CD4-positive, alpha-beta T cell treated with Interleukin-1 beta for 1 hour (primary cell): ENCODE measurements at places on chromosomes 7 and 10.

GRCh38 chr7:29853072-29853471, 46.8 kb downstream of the WIPF3 start:
- no peak for DNase-seq

GRCh38 chr10:103451831-103452505, at the start of gene CALHM2:
TSS of gene CALHM2 (minus strand) at chr10:103452370. CDS start at chr10:103449941, 2,429 bp downstream.
- peak; percentile 45 for DNase-seq

GRCh38 chr7:137731436-137731835, 115.3 kb downstream of the DGKI start:
- DNase-seq: no peak

- no peak for DNase-seq
Measured at GRCh38 chr10:129049501-129049900, 417.5 kb upstream of the MGMT start.

DNA sequence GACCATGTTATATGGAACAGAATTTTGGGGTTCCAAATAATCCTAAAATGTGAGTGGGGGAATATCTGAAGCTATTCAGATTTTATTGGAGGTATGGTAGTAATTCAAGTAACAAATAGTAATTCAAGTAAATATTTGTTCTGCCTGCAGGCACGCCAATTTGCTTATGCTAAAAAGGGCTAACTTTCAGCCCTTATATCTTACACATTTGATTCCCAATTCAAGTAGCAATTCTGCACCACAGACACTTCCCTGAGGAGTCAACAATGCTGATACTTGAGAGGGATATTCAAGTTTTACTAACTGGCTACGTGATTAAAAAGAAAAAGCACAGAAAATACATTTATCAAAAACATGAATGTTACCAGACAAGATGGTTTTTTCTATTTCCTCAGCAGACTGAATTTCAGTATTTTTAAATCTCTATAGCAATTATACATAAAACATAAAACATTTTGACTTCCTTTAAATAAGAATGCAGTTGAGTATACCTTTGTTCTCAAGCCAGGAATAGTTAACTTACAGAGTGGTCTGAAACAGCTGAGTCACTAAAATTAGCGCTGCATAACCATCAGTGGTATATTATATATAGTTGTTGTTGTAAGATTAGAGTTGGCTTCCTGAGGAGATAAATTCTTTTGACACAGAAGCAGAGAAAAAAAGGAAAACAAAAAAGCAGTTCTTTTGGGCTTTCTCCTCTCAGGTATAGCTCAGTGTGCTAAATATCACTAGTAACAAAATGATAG, 33.9 kb downstream of the MTPN start:
- no peak for DNase-seq

- DNase-seq: no peak
Measured at GRCh38 chr10:70568781-70569495, 33.6 kb downstream of the PRF1 start.
